ENCODE measurements at places on chromosomes 11 and 22.

DNA sequence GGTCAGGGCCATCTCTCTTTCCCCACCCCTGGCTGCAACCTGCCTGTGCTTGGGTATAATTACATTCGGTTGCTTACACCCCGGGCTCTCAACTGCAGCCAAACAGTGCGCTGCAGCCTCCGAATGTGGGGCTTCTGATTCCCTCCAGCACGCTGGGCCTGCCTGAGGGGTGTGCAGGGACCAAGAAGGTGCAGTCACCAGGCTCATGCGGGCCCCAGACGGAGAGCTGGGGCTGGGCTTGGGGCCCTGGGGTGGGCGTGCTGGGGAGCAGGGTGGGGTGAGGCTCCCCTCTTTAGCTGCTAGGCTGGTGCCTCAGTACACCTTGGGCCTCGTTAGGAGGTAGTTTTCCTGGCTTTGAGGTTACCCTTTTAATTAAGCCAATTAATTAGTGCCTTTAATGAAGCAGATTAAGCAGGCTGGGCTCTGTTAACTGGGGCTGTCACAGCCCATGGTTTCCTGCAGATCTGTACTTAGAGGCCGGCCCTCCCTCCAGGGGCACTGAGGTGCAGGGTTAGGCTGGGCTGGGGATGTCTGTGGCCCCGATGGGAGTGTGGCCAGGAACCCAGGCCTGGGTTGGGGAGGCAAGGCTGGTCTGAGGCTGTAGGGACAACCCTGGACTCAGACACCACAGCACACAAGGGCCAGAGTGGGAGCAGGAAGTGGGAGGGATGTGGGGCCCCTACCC is 17.3 kb downstream of the FLRT1 start:
- no peaks in the 10 kb centered on the region for H3K36me3 ChIP-seq
- DNase-seq: no peak
- H3K4me1 ChIP-seq: no peaks in the 10 kb centered on the region
- no peak overlapping the region for H3K4me3 ChIP-seq
- no peak overlapping the region for H3K27ac ChIP-seq
- no peaks in the 10 kb centered on the region for H3K27me3 ChIP-seq

DNA sequence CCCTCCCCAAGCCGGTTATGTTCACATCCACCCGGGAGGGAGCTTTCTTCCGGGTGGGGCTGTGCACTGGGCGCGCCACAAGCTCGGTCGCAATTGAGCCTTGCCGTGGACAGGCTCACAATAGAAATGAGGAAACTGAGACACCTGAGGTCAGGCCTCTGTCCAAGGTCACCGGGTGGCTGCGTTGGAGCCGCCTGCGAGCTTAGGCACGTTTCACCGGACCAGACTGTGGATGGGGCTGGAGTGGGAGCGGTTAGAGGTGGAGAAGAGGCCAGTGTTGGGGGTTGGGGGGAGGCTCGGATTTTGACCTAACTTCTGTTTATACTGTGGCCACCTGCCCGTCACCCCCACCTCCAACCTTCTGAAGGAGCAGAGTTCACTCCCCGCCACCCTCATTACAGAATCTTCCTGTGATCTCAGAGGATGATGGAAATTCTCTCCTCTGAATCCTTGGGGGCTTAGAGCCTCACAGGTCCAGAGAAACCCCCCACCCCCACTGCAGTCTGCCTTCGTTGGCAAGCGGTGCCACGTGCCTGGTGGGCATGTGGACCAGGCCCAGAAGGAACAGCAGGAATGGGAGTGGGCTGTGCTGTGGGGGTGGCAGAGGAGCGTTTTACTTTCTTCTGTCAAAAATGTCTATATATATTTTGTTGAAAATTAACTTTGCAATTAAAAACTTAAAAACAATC is 631 bp upstream of the NPTXR start:
- H3K4me3 ChIP-seq: peak overlapping the region; percentile 50
- no peak overlapping the region for H3K27ac ChIP-seq
- H3K27me3 ChIP-seq: peaks cover 44% of the 10 kb centered on the region
- H3K4me1 ChIP-seq: peaks cover 13% of the 10 kb centered on the region
- no peak for DNase-seq

DNA sequence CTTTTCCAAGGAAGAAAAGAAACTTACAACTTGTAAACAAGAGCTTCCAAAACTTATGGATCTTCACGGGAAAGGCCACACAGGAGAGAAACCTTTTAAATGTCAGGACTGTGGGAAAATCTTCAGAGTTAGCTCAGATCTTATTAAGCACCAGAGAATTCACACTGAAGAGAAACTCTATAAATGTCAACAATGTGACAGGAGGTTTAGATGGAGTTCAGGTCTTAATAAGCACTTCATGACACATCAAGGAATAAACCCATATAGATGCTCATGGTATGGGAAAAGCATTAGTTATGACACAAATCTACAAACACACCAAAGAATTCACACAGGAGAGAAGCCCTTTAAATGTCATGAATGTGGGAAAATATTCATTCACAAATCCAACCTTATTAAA is 32.4 kb downstream of the GAB2 start:
- no peak overlapping the region for H3K4me3 ChIP-seq
- H3K36me3 ChIP-seq: peaks cover 12% of the 10 kb centered on the region
- H3K4me1 ChIP-seq: no peaks in the 10 kb centered on the region
- DNase-seq: no peak
- peaks cover 2% of the 10 kb centered on the region for H3K27me3 ChIP-seq

DNA sequence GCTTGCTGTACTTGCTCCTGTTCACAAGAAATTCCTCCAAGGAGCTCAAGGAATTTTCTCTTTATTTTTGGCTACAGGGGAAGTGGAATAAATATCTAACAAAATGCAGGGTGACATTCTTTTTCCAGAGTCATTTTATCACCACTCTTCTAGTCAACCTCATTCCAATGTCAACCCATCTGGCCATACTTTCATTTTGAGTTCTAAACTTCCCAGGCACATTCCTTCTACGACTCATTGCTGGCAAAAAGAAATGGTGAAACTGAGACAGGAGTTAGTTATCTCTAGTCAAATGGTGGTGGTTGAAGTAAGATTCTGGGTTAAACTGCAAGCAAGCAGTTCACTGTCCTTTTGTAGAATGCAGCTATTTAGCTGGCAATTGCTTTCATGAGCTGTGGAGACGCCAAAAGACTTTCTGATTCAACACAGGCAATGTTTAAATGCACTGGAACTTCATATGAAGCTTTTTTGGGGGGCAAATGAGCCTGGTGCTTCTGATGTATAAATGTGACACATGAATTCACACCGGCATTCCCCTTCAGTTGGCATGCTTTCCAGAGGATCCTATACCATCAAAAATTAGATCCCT is 304.6 kb downstream of the CADM1 start:
- H3K4me1 ChIP-seq: peaks cover 4% of the 10 kb centered on the region
- H3K36me3 ChIP-seq: no peaks in the 10 kb centered on the region
- peaks cover 3% of the 10 kb centered on the region for H3K27me3 ChIP-seq
- DNase-seq: no peak

DNA sequence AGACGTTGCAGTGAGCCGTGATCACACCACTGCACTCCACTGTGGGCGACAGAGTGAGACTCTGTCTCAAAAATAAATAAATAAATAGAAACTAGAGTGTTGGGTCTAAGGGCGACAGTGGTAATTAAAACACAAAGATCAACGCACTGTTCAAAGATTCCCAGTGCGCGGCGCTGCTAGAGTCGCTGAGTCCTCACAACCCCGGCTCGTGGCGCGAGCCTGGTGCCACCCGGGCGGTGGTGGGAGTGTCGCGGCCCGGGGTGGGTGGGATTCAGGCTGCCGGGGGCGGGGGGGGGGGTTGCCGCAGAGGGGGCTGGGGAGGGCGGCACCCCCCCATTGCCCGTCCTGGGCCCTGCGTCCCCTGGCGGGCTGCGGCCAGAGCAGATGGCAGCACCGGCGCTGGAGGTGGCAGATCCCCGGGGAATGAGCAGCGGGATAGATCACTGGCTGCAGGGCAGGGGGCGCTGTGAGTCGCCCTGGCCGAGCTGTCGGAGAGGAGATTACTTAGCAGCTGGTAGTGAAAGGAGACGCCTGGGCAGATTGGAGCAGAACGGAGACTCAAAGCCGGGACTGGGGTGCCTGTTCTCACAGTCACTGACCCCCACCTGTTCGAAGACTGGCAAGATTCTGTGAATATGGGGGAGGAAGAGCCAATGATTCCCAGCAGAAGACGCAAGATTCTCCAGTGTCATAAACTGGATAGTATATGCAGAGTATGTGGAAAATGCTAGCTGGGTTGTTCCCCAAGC is 30.2 kb upstream of the APOBEC3A start:
- no peaks in the 10 kb centered on the region for H3K36me3 ChIP-seq
- DNase-seq: peak; percentile 71
- H3K27ac ChIP-seq: no peak overlapping the region
- peaks cover 3% of the 10 kb centered on the region for H3K4me1 ChIP-seq

- no peaks in the 10 kb centered on the region for H3K27me3 ChIP-seq
- no peaks in the 10 kb centered on the region for H3K36me3 ChIP-seq
- no peak for DNase-seq
- no peak overlapping the region for H3K27ac ChIP-seq
- H3K4me1 ChIP-seq: peaks cover 4% of the 10 kb centered on the region
Measured at GRCh38 chr11:100927579-100927978, 202.0 kb downstream of the PGR start.

DNA sequence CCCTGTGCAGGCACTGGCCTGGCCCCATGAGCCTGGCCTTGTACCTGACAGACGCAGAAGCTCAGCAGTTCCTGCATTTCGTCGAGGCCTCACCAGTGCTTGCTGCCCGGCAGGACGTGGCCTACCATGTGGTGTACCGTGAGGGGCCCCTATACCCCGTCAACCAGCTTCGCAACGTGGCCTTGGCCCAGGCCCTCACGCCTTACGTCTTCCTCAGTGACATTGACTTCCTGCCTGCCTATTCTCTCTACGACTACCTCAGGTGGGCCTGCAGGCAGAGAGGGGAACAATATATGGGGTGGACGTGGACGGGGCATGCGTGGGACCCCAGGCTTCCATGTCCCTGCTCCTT is 4.9 kb downstream of the LARGE2 start:
- H3K27me3 ChIP-seq: peaks cover 10% of the 10 kb centered on the region
- H3K36me3 ChIP-seq: no peaks in the 10 kb centered on the region
- H3K4me1 ChIP-seq: peaks cover 30% of the 10 kb centered on the region
- no peak for DNase-seq
- H3K4me3 ChIP-seq: no peak overlapping the region
- H3K27ac ChIP-seq: peak overlapping the region; percentile 57

DNA sequence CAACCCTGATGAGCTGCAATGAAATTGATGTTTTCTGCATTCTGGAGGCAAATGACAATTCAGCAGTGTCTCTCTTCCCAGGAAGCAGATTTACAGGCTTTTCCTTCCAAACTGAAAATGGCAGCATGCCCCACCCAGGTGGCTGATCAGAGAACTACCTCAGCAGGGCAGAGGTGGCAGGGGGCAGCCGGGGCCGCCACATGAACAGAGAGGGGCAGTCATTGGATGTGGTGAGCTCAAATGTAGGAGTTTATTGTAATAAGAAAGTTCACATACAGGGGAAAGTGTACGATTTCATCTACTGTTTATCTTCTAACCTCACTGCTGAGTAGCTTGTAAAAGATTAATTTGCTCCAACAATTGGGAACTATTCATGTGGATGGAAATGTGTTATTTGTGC is 15.7 kb upstream of the PARVA start:
- no peak overlapping the region for H3K27ac ChIP-seq
- peaks cover 24% of the 10 kb centered on the region for H3K4me1 ChIP-seq
- no peaks in the 10 kb centered on the region for H3K36me3 ChIP-seq
- no peaks in the 10 kb centered on the region for H3K27me3 ChIP-seq
- no peak for DNase-seq

- H3K27me3 ChIP-seq: peaks cover 4% of the 10 kb centered on the region
- no peak overlapping the region for H3K4me3 ChIP-seq
- H3K4me1 ChIP-seq: no peaks in the 10 kb centered on the region
- no peaks in the 10 kb centered on the region for H3K36me3 ChIP-seq
- DNase-seq: no peak
Measured at GRCh38 chr22:49368976-49369725, 458.5 kb downstream of the BRD1 start.

DNA sequence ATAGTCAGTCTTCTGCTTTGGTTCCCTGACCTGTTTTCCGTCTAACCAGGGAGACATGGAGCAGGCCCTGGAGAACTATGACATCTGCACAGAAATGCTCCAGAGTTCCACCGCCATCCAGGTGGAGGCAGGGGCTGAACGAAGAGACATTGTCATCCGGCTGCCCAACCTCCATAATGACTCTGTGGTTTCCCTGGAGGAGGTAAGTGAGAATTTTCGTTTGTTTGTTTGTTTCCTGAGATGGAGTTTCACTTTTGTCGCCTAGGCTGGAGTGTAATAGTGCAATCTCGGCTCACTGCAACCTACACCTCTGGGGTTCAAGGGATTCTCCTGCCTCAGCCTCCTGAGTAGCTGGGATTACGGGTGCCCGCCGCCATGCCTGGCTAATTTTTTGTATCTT is 52.9 kb downstream of the CABIN1 start:
- H3K27ac ChIP-seq: no peak overlapping the region
- no peak for DNase-seq
- H3K4me3 ChIP-seq: no peak overlapping the region
- H3K4me1 ChIP-seq: peaks cover 26% of the 10 kb centered on the region
- H3K27me3 ChIP-seq: no peaks in the 10 kb centered on the region
- H3K36me3 ChIP-seq: peaks cover 51% of the 10 kb centered on the region

DNA sequence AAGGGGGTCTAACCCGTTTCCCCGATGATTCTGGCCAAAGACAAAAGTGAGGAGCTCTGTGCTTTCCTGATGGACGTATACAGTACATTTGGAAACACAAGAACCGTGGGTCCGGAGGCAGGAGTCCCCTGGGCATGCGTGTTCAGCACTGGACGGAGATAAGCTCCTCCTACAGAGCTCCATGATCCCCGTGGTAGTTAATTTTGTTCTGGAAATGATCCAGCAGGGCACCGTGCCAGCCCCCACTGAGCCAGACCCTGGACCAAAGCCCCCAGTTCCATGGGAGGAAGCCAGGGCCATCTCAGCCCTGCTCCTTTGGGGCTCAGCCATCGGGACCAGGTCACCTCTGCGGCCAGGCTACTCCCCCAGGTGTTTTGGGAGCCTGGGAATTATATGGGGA is 83.3 kb downstream of the TRMU start:
- no peaks in the 10 kb centered on the region for H3K27me3 ChIP-seq
- no peak overlapping the region for H3K4me3 ChIP-seq
- no peak for DNase-seq
- no peaks in the 10 kb centered on the region for H3K36me3 ChIP-seq
- H3K4me1 ChIP-seq: no peaks in the 10 kb centered on the region
- no peak overlapping the region for H3K27ac ChIP-seq

DNA sequence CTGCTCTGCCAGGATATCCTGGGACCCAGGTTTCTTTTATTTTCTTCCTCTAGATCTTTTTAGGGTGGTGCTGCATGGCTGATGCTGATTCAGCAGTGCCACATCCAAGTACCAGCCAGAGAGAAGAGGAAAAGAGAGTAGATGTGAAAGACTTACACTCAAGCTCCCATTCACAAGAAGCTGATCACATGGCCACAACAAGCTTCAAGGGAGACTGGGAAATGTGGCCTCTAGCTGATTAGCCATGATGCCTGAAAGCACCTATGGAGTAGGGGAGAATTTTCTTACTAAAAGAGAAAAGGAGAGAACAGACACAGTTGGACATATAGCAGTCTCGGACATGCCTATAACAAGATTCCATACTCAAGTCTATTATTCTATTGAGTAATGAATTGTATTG is 34.4 kb upstream of the FJX1 start:
- H3K27me3 ChIP-seq: peaks cover 36% of the 10 kb centered on the region
- H3K36me3 ChIP-seq: no peaks in the 10 kb centered on the region
- H3K4me3 ChIP-seq: no peak overlapping the region
- H3K27ac ChIP-seq: no peak overlapping the region
- H3K4me1 ChIP-seq: no peaks in the 10 kb centered on the region

- peaks cover 47% of the 10 kb centered on the region for H3K36me3 ChIP-seq
- H3K27me3 ChIP-seq: no peaks in the 10 kb centered on the region
- peaks cover 91% of the 10 kb centered on the region for H3K4me1 ChIP-seq
- H3K4me3 ChIP-seq: peak overlapping the region; percentile 51
Measured at GRCh38 chr22:36351921-36352802, 35.6 kb downstream of the MYH9 start.

- H3K4me3 ChIP-seq: no peak overlapping the region
- no peaks in the 10 kb centered on the region for H3K4me1 ChIP-seq
- H3K36me3 ChIP-seq: no peaks in the 10 kb centered on the region
- H3K27me3 ChIP-seq: peaks cover 4% of the 10 kb centered on the region
- DNase-seq: no peak
Measured at GRCh38 chr22:20156042-20156389, 5.2 kb upstream of the CCDC188 start.

Measured in activated naive CD8-positive, alpha-beta T cell treated with anti-CD3 and anti-CD28 coated beads, Interleukin-2, amount 50 U/mL, for 24 hours (primary cell).